ENCODE measurements at places on chromosomes 2 and 18.

DNA sequence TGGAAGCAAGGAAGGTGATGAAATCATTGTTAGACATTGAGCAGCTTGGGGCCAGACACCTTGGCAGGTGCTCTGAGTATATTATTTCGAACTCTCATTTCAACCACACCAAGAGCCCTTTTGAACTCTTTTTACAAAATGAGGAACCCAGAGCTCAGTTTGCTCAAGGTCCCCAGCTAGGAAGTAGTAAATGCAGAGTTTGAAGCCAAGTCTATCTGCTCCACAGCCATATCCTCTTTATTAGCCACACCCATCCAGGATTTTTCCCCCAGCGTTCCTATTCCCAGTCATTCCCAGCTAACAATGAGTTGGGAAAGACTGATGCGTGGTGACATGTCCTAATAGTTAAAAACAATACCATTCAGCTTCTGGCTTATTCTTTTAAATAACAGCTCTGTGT lies 40.2 kb downstream of the SEMA4F start:
- DNase-seq: no peak

- DNase-seq: no peak
Observed at GRCh38 chr2:125169764-125170146, 1144.7 kb downstream of the CNTNAP5 start.

- DNase-seq: no peak
Observed at GRCh38 chr2:112622528-112622849, 23.2 kb upstream of the SLC20A1 start.

GRCh38 chr2:179340678-179341077 lies 76.0 kb upstream of the SESTD1 start:
- DNase-seq: no peak

GRCh38 chr2:148802448-148803220 lies 72.4 kb upstream of the KIF5C start:
- DNase-seq: no peak

GRCh38 chr2:67277450-67277849 lies 119.7 kb upstream of the ETAA1 start:
- DNase-seq: no peak

- DNase-seq: peak; percentile 37
Observed at GRCh38 chr18:12911025-12911928, 27.2 kb upstream of the PTPN2 start.

DNA sequence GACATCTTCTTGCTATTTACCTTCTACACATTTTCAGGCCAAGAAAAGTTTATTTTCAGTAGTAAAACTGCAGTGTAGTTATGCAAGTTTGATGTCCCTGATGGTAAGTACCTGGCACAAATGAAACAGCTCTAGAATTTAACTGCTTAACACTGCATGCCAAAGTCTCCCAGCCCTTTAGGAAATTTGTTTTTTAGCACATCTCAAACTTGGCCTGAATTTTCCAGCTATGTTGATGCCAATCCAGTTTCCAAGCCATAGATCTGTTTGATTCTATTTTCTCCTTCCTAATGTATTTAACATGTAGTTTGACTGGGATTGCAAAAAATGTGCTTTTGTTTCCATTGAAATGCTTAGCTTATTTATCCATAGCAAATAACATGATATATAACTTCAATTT lies 29.3 kb upstream of the ZNF385B start:
- no peak for DNase-seq

DNA sequence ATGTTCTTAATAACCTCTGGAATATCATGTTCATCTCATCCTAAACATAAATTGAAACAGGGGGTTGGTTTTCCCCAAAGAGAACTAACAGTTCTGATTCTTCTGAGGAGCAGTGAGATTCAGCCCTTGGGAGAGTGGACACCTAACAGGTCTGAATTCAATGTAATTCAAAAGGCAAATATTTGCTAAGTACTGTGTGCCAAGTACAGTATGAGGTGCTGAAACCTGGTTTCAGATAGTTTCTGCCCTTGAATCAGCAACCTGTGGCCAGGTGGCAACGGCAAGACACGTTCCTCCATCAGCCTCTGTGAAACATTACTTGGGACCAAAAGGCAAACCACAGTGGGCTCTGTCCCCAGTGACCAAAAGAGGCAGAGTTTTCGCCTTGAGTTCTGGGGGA lies 1.3 kb downstream of the LRRC30 start:
- DNase-seq: no peak

DNA sequence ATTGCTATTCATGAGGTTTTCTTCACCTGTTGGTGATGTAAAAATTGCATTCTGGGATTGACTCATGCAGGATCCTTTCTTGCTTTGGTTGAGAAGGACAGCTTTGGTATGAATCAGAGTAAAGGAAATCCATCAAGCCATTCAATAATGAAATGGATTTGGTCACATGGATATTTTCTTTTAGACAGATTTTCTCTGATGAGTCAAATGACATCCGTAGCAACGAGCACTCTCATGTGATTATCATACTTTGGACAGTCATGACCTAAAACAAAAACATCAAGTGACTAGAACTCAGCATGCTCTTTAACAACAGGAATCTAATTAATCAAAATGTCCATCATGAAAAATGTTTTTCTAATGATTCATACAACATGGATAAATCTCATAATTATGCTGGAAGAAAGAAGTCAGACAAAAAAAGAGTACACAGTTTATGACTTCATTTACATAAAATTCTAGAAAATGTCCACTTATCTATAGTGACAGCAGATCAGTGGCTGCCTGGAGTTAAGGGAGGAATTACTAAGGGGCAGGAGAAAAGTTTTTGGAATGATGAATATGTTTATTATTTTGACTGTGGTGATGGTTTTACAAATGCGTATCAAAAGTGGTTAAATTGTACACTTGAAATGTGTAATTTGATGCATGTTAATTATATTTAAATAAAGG lies 30.7 kb downstream of the TRAK2 start:
- no peak for DNase-seq

DNA sequence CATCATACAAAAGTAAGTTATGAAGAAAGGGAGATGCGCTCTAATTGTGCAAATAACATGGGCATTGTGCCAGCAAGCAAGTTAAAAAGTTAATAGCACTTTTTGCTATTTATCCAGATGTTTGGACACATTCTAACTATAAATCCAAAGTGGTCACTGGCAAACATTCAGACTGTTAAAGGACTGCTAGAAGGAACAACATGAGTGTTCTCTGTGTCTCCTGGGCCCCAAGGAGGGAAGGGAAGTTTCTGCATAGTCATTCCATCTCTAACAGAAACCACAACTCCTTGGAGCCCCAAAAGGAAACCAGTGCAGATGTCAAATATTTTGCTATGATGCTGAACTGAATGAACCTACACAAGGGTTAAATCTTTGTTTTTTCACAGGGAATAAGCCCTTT lies 213.3 kb upstream of the HNRNPA3 start:
- no peak for DNase-seq

GRCh38 chr18:10579079-10579867 lies 53.4 kb downstream of the NAPG start:
- DNase-seq: no peak

GRCh38 chr2:140657657-140658056 lies 1473.2 kb downstream of the LRP1B start:
- no peak for DNase-seq

DNA sequence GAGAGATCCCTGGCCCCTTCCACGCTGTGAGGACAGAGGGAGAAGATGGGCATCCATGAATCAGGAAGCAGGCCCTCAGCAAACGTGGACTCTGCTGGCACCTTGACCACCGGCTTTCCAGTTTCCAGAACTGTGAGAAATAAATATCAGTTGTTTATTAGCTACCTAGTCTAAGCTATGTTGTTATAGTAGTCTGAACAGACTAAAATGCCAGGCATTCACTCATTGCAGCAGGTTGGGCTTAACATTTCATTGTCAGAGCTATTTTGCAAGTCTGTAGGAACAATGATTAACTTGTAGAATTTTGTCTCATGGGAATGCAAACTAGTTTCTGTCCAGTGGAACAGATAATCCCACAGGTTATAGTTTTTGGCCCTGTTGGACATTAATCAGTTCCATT lies 24.8 kb upstream of the TBC1D8 start:
- no peak for DNase-seq

DNA sequence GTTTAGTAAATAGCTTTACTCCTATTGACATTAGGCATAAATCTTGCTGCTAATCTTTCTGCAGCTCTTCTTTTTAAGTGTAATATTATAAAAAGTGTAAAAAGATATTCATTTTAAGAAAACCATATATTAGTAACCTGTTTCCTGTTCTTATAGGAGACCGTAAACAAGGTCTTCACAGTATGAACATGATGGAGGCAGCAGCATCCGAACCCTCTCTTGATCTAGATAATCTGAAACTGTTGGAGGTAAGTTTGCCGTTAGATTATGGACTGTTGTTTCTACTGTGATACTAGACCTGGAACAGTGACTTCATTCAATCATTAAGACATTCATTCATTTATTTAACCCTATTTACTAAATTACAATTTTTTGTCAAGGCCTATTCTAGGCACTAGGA lies 120.0 kb upstream of the FAM117B start:
- DNase-seq: no peak

- DNase-seq: no peak
Observed at GRCh38 chr2:95056044-95056443, 30.5 kb downstream of the MAL start.

- DNase-seq: no peak
Observed at GRCh38 chr18:46401486-46402070, 255.4 kb downstream of the LOXHD1 start.

DNA sequence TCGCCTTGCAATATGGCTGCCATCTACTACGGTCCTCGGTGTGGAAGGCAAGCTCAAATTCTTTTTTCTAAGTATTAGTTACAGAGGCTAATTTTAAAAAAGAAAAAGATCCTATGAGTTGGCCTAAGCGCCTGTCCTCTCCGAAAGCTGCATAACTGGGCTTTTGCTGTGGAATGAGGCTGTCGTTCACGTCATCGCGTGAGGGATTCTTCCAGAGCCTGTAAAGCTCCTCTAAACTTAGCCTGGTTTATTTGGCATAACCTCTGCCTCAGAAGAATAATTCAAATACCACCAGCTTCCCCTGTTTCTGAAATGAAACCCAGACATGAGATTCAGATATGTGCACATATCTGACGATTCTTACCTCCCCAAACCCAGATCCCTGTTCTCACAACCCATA lies 187.4 kb downstream of the DNER start:
- no peak for DNase-seq

- DNase-seq: no peak
Observed at GRCh38 chr2:145596416-145596815, 1076.5 kb upstream of the ZEB2 start.

DNA sequence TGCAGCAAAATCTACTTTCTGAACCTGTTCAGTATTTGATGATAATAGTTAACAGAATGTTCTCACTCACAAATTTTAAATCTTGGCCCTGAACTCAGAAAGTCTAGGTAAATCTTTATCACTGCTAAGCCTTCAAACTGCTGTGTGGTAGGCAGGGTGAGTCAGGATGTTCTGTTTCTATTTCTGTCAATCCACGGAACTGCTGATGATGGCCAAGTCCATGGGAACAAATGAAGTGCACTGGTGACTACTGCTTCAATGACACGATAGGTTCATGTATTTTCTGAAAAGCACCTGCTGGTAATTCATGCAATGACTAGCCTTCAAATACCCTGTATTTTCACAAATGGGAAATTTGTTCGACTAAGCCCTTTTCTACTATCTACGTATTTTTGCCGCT lies 14.2 kb downstream of the NIFK start:
- DNase-seq: no peak

GRCh38 chr2:43946685-43947084 lies 49.1 kb downstream of the LRPPRC start:
- no peak for DNase-seq

GRCh38 chr2:163182764-163183354 lies 344.3 kb upstream of the KCNH7 start:
- no peak for DNase-seq

DNA sequence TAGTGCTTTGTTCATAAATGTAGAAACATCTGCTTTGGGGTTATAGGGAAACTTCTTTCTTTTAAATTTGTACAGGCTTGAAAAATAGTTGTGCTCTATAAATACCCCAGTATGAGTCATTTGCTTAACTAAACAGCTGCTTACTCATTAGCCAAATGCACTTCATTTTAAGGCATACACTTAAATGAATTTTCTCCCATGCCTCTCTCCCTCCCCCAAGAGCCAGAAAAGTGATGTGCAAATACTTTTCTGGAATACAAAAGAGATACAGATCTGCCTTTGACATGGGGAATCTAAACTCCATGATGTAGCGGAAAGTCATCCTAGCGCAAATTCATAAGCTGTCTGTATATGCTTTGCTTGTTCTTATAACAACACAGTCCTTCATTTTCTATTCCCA lies 469.4 kb downstream of the DLGAP1 start:
- no peak for DNase-seq

DNA sequence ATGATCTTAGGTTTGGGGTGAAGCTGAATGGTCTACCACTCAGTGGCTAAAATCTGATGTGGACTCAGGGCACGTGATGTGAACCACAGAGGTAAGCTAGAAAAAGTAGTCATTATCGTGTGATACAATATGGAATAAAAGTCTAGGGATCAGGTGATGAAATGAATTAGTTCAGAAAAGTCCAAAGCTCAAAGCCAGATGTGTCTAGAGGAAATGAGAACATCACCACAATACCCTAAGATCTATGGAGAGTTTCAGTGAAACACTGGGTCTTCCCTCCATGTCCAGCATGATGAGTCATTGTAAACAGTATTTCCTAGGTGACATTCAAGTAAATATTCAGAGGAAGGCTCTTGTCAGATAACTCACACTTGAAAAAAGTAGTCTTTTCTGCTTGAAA lies 1257.4 kb upstream of the ZEB2 start:
- no peak for DNase-seq

DNA sequence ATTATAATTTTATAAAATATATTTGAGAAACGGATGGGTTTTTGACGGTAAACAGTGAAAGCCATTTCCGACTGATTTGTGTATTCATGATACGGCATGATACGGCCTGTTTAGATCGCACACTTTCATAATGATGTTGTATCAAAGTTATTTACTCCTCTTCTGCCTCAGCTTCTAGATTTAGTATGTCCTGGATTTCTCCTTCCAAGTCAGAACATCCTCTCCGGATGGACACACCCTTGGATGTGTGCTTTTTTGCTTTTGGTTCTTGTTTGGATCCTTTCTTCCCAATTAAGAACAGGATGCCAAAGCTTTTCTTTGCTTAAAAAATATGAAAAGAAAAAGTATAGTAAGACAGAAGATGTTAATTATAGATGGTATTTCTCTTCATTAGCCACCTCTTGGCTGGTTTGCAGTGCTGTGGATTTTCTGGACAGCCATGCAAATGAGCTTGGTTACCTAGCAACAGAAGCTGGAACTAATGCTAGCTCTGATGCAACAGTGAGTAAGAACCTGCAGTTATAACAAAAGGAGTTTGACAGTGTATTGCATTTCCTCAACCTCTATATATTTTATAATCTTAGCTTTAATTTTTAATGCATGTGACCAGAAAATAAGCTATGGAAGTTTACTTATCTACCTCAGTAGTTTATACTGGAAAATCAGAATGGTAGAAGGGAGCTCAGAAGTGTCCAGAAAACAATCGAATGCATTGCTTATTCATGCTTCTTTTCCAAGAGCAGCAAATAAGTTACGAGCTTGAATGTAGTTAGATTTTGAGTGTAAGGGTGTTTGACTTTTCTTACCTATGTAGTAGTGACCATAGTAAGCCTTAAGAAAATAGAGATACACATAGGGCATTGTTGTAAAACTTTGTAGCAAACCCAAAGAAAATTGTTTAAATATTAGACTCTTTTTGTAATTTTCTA lies 27.9 kb downstream of the RMND5A start:
- no peak for DNase-seq

GRCh38 chr18:10010611-10011015 lies 96.8 kb downstream of the VAPA start:
- DNase-seq: no peak

GRCh38 chr18:12008181-12008767 lies 27.0 kb downstream of the IMPA2 start:
- no peak for DNase-seq
